ENCODE measurements at places on chromosomes 7 and 10.
A peak's percentile ranks its signal among the peaks of the same experiment; 100 is the strongest.

DNA sequence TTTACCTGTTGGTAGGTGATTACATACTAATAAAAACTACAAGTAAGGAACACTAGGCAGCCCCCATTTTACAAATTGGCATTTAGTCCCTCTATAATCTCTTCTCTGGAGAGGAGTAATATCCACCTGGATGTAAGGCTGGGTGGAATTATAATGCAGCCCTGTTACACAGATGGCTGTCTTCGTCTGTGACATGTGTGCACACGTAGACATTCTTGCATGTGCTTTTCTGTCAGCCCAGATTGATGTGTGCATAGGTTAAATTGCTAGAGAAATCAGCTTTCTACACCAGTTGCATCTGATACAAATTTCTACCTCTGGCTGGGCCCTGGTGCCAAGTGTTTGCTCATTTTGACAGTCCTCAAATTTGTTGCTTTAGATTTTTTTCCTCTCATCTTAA is 715.9 kb downstream of the AUTS2 start:
- DNase-seq = no peak

- DNase-seq = no peak
Measured at GRCh38 chr7:111264981-111265380, 174.1 kb downstream of the LRRN3 start.

DNA sequence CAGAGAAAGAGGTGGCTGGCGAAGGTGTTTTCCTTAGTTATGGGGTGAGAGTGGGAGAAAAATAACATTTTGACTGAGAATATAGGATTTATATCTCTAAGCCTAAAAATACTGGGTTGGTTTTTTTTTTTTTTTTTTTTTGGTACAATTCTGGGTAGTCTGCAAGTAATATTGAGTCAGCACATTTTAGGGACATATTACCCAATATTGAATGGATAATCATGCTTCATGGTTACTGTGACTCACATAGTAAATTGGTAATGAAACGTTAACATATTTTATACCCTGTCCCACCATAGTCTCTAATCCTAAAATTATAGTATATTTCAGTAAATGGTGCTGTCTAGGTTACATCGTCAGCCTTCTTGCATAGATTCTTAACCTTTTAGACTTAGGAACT is 91.4 kb downstream of the TPST1 start:
- no peak for DNase-seq

GRCh38 chr10:129163531-129163930 is 303.5 kb upstream of the MGMT start:
- DNase-seq = no peak

GRCh38 chr10:93376372-93377293 is 105.5 kb downstream of the MYOF start:
- peak; percentile 81 for DNase-seq

DNA sequence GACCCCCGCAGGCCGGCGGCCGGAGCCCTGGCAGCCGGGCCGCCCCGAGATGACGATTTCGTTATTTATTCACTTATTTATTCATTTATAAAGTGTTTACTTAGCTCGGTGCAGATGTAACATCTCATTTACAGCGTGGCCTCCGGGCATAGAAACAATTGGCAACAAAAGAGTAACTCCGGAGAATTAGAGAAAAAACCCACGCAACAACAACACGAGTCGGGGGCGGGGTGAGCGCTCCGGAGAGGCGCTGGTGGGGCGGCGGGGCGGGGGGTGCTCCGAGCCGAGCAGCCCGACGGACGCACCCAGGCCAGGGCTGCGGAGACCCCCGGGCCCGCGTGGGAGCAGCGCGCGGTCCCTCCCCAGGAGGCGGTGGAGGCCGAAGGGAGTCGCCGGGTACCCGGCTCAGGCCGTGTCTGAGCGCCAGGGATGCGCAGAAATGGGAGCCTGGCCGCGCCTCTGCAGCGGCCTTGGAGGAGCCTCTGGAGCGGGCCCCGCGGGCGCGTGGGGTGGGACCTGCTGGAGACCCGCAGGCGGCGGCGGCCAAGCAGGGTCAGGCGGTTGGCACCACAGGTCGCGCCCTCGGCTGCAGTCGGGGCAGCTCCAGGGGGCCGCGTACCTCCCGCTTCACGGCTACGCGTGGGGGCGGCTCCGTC is 14.3 kb downstream of the UNCX start:
- DNase-seq = no peak

DNA sequence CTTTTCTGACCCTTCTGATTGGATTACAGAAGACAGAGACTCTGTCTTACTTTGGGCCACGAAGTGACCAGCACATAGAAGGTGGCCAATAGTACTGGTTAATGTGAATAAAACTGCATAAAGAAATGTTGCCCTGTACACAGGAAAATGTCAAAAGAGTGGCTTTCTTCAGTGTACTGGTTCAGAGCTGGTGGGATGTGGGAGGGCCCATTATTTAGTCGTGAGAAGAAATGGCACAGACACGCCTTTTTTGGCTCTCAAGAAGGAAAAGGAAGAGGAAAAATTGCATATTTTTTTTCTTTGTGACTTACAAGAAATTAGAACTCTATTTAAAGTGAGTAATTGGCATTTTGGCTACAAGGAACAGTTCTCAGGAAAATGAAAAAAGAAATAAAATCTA is 129.7 kb downstream of the DGKI start:
- peak; percentile 39 for DNase-seq

DNA sequence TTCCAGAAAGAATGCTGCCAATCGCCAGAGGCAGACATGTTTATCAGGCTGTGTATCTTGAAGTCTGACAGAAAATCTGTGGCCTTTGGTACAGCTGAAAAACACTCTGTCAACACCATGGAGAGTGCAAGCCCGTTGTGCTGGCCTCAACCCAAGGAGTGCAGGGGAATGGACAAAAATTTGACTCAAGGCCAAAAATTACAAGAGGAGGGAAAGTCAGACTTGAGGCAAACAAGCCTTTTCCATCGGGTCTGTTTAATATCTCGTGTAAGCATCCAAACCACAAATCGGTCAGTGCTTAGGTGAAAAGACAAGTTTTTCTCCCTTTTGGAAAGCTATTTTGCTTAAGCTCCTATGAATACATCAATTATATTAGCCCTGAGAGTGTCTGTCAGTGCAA is 305.3 kb upstream of the NFE2L3 start:
- no peak for DNase-seq

- no peak for DNase-seq
Measured at GRCh38 chr7:135712796-135713195, 15.2 kb downstream of the SLC13A4 start.

DNA sequence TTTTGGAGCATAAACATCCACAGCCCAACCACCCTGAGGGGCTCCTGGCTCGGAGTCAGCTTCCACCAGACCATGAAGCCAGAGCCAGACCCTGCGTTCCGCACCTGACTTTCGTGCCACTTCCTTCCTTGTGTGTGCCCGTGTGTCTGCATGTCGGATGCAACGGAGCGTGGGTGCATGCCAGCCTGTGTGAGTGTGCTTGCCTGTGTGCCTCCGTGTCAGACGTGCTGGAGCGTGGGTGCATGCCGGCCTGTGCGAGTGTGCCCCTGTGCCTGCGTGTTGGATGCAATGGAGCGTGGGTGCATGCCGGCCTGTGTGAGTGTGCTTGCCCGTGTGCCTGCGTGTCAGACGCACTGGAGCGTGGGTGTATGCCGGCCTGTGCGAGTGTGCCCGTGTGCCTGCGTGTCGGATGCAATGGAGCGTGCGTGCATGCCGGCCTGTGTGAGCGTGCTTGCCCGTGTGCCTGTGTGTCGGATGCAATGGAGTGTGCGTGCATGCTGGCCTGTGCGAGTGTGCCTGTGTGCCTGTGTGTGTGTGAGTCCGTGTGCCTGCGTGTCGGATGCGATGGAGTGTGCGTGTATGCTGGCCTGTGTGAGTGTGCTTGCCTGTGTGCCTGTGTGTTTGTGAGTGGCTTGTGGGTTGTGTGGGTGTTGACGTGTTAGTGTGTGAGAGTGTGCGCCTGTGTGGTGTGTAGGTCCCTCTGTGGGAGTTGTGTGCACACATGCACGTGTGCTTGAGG is 28.1 kb upstream of the KNDC1 start:
- no peak for DNase-seq

DNA sequence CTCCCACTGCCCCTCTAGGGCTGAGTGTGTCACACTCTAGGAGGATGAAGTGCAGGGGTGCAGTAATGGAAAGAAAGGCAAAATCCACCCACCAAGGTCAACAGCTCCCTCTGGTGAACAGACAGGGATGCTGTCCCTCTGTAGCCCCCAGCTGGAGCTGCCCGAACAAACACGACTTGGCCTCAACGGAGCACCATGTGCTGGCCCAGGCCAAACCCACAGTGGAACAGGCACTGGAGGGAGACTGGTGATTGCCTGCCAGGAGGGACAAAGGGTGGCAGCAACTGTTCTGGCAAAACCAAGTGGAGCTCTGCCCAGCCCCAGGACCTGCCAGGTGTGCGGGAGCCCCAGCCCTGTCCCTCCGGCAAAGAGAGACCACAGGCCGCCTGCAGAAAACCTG is 20.7 kb downstream of the PDIA4 start:
- no peak for DNase-seq

GRCh38 chr10:58715061-58715460 is 202.4 kb downstream of the BICC1 start:
- no peak for DNase-seq
